ENCODE measurements at places on chromosomes 1 and 21.

DNA sequence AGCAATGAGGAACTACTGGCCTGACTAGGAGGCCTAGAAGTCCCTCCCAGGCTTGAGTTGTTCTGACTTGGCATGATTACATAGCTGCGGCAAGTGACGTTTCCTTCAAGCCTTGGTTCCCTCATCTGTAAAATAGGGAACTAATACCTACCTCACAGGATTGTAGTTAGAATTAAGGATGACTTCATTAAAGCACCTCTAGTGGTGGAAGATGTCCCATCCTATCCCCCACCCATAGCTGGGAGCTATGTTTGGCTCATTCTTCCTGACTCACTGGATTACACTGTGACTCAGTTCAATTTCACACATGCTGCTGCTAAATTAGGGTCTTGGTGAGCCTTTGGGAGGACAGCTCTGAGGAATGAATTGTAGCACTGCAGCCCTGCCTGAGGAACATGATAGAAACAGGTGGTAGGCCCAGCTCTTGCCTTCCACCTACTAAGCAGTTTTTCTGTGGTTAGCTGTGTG, 6.0 kb upstream of the SHISA4 start:
- peak; percentile 8 for DNase-seq

- no peak for DNase-seq
Measured at GRCh38 chr21:32172106-32172505, 106.7 kb downstream of the MIS18A start.

DNA sequence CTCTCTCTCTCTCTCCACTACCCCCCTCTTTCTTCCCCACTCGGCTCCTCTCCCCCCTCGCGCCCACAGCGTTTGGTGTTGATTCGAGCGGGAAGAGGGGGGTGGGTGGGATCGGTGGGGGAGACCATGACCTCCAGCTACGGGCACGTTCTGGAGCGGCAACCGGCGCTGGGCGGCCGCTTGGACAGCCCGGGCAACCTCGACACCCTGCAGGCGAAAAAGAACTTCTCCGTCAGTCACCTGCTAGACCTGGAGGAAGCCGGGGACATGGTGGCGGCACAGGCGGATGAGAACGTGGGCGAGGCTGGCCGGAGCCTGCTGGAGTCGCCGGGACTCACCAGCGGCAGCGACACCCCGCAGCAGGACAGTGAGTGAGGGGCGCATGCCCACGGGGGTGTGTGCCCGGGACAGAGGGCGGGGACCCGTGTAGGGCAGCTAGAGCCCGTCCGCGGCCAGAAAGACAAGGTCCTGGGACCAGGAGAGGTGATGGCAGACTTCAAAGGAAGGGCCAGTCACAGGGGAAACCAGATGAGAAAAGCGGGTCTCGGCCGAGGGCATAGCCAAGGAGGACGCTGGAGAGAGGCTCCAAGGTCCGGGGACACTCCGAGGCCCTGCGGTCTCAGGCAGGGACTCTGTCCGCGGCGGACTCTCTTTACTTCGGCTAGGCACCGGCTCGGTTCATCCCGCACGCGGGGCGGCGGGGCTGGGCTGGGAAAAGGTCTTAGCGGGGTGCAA, at the start of gene PRRX1:
TSS of gene PRRX1 (plus strand) at position 39 of the 735 bp plus-strand sequence. CDS start at position 127, 88 bp downstream.
- no peak for DNase-seq

GRCh38 chr1:228691926-228692325, 43.4 kb upstream of the RHOU start:
- DNase-seq = peak; percentile 53

GRCh38 chr1:202953392-202953791, 4.7 kb downstream of the ADIPOR1 start:
- DNase-seq = no peak

- no peak for DNase-seq
Measured at GRCh38 chr1:200478945-200479558, 69.2 kb upstream of the ZNF281 start.

DNA sequence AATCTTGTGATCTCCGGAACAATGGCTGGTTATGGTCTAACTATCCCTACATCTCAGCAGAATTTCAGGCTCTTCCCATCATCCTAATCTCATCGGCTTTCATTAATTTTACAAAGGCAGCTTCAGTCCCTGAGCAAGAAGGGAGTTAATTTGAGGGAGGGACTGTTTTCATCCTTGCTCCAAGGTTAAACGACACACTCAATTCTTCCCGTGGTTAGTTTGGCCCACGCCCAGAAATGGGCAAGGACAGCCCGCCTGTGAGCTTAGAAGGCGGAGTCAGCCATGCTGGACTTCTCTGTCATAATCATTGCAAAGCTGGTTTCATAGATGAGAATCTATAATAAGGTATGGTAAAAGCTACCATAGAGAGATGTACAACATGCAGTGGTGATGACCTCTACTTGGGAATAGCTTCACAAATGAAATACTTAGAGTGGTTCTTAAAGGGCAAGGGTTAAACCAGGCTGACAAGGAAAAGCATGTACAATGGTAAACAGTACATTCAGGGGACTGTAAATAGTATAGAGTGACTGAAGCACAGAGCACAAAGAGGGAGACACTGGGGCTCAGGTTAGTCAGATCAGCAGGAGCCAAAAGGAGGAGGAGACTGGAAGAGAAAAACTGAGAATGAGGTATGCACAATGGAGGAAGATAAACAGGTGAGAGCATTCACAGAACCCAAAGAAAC, 108.8 kb downstream of the SMYD3 start:
- no peak for DNase-seq

- DNase-seq = no peak
Measured at GRCh38 chr1:193256019-193256418, 69.6 kb upstream of the B3GALT2 start.

- no peak for DNase-seq
Measured at GRCh38 chr1:17958704-17959103, 148.9 kb upstream of the IGSF21 start.

GRCh38 chr1:48203287-48203900, 19.1 kb upstream of the SLC5A9 start:
- peak; percentile 37 for DNase-seq

DNA sequence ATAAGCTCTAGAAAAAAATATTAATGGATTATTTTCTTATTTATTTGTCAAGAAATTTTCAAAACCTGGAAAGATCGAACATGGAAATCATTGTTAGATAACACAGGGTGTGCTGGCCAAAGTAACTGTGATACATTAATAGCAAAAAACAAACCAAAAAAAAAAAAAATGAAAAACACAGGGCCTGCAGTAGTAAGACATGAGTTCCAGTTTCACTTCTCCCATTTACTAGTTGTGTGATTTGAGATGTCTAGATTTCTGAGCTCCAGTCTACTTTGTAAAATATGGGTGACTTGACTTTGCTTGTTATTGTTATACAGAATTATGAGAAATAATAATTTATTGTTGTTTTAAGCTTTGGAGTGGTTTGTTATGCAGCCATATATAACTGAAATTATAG, 13.6 kb downstream of the FAM177B start:
- no peak for DNase-seq

DNA sequence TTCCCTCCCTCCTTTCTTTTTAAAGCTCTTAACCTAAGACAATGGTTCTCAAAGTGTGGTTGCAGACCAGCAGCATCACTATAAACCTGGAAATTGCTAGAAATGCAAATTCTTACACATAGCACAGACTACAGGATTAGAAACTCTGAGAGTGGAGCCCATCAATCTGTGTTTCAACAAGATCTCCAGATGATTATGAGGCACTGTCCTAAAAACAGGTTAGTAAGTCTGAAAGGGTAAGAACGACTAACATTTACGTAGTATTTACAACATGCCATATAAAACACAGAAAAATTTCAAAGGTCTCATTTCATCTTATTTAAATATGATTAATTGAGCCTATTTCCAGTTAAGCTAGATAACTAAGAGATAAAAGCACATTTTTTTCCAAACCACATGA, 138.8 kb downstream of the COP1 start:
- DNase-seq = no peak

- DNase-seq = peak; percentile 23
Measured at GRCh38 chr1:228944935-228945371, 209.7 kb downstream of the RHOU start.

DNA sequence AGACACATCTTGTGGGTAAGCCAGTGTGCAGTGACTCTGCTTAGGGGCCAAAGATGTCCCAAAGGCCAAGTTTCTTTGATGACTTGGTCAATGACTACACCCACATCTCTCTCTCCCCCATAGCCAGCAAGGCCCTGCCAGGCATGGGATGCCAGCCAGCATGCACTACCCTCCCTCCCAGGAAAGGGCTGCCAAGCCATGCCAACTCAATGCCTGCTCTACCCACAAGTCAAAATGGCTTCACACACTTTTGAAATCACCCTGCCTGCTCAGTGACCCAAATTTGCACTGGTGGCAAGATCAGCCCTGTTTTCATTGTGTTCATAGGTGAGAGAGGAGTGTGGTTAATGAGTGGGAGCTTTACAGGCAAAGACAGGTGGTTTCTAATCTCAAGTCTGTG, 112.5 kb downstream of the MATN1 start:
- no peak for DNase-seq

DNA sequence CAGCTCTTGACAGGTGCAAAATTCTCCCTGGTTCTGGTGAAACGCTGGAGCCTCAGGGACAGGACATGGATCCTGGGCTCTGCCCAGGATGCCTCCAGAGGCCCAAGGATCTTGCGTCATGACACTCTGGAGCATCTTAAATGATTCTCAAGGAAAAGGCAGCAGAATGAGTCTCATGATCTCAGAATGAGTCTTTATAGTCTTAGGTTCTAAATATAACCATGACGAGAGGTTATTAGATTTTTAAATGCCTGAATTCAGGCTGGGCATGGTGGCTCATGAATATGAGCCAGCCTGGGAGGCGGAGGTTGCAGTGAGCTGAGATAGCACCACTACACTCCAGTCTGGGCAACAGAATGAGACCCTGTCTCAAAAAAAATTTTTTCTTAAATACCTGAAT, 55.5 kb downstream of the ECE1 start:
- DNase-seq = no peak

DNA sequence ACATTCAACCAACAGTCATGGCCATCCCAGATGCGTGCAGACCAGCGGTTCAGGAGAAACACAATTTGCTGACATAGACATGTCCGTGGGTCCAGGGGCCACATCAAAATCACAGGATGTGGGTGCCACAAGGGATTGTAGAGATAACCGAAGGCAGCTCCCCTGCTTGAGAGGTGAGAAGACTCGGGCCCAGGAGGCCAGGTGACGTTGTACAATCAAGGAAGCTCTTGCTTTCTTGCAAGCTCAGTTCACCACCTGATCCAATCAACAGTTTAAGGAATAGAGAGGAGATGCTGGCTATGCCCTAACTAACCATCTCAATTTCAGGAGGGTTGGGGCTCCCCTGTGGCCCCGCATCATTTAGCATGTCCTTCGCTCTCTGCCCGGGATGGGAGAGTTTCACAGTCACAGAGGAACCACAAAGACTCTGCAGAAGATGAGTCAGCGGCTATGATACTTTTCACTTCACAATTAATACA, 19.5 kb downstream of the UBASH3A start:
- DNase-seq = peak; percentile 80

DNA sequence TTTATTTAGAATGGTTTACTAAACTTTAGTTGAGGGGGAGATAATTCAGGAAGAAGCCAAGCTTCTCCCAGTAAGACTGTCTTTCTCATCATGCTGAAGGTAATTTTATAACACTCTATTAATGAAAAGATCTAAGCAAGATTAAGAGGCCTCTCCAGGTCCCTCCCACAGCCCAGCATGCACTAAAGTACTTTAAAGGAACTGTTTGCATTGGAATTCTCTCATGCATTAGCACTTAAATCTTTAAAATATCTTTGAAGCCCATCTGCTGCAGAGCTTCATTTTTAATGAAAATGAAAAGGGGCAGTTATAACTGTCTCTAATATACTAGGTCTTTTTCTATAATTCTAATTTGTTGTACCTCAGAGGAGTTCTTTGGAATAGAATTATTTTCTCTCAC, 1379.1 kb upstream of the ADGRL4 start:
- no peak for DNase-seq

DNA sequence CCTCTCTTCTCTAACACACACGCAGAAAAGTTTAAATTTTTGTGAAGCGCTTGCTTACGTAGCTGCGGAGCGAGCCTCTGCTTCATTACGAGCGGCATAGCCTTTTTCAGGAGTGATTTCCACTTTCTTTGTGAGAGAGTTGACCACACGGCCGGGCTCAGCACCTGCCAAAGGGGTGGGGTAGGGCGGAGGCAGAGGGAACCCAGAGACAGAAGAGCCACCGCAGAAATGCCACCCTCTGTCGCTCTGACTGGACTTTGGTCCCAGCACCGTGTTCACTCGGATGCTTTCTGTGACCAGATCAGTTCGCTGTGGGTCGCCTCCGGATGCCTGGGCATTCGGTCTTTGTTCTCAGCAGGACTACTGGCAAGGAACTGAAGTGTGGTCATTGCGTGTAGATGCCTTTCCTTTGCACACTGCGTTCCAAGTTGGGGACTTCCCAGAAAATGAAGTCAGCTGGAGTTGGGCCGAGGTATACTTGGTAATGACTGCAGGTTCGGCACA, 883 bp downstream of the CHODL start:
- DNase-seq = no peak

GRCh38 chr1:246114369-246114768, 392.7 kb downstream of the SMYD3 start:
- no peak for DNase-seq

- DNase-seq = no peak
Measured at GRCh38 chr1:163596541-163597258, 274.9 kb downstream of the NUF2 start.

- DNase-seq = no peak
Measured at GRCh38 chr21:37529649-37530048, 163.1 kb downstream of the DYRK1A start.

GRCh38 chr1:75630004-75630594, 19.2 kb upstream of the SLC44A5 start:
- DNase-seq = no peak

- DNase-seq = no peak
Measured at GRCh38 chr1:55412060-55412459, 196.9 kb upstream of the USP24 start.

- no peak for DNase-seq
Measured at GRCh38 chr1:56922070-56922469, 43.7 kb downstream of the C8B start.

GRCh38 chr1:97999320-97999719, 78.5 kb upstream of the DPYD start:
- DNase-seq = no peak

- no peak for DNase-seq
Measured at GRCh38 chr1:247273013-247273412, 17.1 kb downstream of the VN1R5 start.

DNA sequence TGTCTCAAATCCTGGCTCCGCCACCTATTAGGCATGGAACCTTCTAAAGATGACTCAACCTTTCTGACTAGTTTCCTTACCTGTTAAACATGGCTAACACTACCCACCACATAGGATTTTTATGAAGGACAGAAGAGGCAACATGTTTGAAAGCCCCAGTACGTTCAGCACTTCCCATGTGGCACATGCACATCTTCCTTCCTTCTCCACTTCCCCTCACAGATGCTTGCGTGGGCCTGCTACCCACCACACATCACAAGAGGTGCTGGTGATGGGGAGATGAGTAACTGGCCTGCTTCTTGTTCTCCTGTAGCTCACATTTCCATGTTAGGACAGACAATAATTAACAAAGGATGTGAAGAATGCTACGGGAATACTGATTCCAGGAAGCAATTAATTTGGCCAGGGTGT, 7.1 kb downstream of the ZBTB21 start:
- DNase-seq = peak; percentile 39

- no peak for DNase-seq
Measured at GRCh38 chr1:22832414-22832786, 121.8 kb downstream of the EPHB2 start.

GRCh38 chr1:60090655-60091054, 17.1 kb upstream of the C1orf87 start:
- DNase-seq = no peak
